ENCODE measurements at places on chromosomes 2 and 18. TPM values are rescaled to one million over a fixed set of nuclear protein-coding genes. Genes with fewer than 3 reads are reported as not detected.

The DSG3 gene
- total RNA-seq = 0.02 TPM

The CFAP65 gene
- total RNA-seq = 0.14 TPM

The ASIC4 gene
- total RNA-seq = 0.08 TPM

The LONRF2 gene
- total RNA-seq = 3.0 TPM

The REG1B gene
- not detected for total RNA-seq

Data from A549 treated with CpdA at 1 μM for 4 hours (cell line).